ENCODE measurements at places on chromosomes 1 and 21. TPM values are rescaled to one million over a fixed set of nuclear protein-coding genes. Genes with fewer than 3 reads are reported as not detected.
A peak's percentile ranks its signal among the peaks of the same experiment; 100 is the strongest.

DNA sequence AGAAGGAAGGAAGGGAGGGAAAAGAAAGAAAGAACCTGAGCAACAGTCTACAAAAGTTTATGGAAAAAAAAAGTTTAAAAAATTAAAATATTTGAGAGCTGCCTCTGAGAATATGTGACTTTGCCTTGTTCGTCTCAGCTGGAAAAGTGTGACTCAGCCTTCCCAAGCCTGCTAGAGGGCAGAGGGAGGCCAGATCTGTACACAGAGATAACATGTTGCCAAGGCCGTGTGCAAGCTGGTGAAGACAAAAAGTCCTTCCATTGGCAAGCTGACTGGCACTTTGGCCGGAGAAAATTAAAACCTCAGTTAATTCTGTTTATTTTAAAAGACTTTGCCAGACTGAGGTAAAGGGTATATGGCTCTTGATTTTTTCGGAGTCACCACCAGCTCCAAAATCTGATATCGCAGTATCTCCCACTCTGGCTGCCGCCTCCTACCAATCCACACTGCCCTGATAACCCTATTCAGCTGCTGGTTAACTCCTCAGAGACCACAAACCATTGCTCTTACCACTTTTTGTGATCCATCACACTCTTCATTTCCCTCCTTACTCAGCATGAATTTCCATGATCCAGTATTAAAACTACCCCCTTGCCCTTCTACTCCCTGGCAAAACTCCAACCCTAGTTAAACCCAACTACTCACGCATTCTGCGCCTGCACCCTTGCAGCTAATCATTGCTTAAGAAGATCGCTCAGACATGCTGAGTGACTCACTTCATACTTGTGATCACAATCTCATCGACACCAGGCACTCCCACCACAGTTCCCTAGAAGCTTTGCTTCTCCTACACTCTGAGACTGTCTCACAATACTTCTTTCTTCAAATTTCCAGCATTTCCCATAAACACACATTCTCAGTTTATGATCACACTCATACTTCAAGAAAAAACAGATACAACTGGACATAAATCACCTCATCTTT, 5.7 kb upstream of the PPP1R15B start:
- no peak for DNase-seq

- no peak for DNase-seq
Measured at GRCh38 chr1:44566281-44567046, 107.8 kb downstream of the TMEM53 start.

GRCh38 chr1:95012389-95012788, 60.4 kb downstream of the ALG14 start:
- DNase-seq, result no peak

DNA sequence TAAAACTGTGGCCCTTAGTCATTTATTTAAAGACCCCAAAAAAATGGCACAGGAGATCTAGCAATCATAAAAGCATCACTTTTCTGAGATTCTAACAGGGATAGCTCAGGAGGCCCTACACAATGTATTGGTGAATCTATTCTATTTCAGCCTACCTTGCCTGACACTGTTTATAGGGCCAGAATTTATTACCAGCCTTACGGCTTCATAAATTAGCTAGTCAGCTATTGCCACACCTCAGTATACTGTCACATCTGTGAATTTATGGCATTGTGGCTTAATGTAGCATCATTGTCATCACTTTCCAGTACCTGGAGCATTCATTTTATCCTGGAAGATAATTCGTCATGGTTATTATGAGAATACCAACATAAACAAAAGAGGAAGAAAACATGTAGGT, 121.2 kb upstream of the ERG start:
- DNase-seq, result no peak

DNA sequence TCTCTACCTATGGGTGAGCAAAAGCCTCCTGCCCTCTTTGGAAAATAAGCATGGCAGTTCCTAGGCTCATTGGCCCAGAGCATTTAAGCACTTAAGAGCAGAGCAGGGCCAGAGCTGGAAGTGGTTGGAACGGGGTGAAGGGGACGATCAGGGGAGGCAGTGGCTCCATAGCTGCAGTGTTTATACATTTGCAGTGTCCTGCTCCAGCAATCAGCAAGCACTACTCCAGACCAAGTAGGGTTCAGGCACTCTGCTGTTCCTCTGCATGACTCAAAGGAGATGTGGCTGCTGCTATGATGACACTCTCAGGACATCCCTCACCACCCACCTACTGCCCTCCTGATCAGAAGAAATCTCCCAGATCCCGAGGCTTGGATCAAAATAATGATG, 55.0 kb downstream of the TRABD2B start:
- no peak for DNase-seq

DNA sequence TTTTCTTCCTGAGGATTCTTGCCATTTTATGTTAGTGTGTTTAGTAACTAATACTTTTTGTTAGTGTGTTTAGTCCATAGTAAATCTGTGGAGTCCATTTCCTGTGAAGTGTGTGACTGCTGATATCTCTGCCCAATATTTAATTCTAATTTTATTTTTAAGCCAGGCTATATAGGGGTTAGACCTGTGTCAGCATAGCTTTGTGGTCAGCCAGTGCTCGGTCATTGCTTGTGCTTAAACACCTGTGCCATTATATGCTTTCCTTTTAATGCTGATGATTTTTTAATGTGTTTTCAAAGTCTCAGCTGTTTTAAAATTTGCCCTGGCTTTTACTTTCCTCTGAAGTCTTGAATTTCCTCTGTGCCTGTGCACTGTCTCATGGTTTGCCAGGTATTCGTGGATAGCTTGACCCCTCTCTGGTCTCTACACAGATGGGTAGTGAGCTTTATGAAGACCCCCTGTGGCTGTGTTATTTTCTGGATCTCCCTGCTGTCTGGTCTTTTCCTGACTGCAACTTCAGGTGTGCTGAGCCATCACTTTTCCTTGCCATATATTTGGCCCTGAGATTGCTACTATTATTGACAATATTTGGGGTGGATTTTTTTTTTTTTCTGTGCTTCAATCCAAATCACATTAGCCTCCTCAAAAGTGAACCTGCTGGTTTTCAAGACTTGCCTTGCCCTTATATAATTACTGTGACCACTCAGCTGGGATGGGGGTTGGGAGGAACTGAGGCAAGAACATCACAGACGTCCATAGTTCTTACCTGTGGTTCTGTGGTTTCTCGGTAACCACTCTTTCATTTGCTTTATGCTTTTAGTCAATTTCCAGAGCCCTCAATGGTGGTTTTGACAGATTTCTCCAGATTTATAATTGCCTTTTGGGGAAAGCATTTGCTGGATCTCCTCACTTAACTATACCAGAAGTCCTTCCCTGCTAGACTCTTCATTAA, 59.6 kb downstream of the RPS6KC1 start:
- DNase-seq, result no peak

DNA sequence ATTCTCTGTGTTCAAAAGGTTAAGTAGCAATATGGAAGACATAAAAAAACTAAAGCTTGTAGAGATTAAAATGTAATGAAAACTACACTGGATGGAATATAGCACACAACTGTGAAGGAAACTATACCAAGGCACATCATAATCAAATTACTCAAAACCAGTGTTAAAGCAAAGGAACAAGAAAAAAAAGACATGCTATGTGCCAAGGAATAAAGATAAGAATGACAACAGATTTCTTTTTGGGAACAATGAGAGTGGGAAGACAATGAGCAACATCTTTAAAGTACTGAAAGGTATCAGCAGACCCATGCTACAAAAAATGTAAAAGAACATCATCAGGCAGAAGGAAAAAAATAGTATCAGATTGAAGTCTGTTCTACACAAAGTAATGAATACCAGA, 157.8 kb downstream of the VPS13D start:
- DNase-seq, result no peak

- peak; percentile 31 for DNase-seq
Measured at GRCh38 chr21:37257511-37257966, 9.6 kb downstream of the VPS26C start.

DNA sequence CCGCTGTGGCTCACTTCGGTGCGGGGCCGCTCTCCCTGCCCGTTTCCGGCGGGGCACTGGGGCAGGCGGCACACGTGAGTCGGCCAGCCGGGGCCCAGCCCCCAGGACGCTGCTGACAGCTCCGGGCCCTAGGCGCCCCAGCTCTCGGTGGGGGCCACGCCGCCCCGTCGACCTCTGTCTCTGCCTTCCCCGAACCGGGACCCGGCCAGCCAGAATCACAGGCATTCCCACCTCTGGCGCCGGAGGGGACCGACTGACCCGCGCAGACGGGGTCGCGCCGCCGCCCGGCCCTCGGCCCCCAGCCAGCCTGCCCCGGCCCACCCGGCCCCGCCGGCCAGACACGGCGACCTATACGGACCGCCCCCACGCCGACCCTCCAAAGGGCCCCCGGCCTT, 755 bp downstream of the SCMH1 start:
- DNase-seq, result no peak

The SLC1A7 gene
- polyA plus RNA-seq, result 0.06 TPM

The TCHHL1 gene
- polyA plus RNA-seq, result not detected

The RNU1-2 gene
- not detected for polyA plus RNA-seq

Data from left renal pelvis (tissue), 4 donors.